ENCODE measurements at places on chromosomes 12 and 14.

GRCh38 chr12:131087991-131088700 lies 134.4 kb downstream of the ADGRD1 start:
- no peak for DNase-seq

- DNase-seq, result no peak
Measured at GRCh38 chr14:39433452-39433813, 1.2 kb upstream of the FBXO33 start.

DNA sequence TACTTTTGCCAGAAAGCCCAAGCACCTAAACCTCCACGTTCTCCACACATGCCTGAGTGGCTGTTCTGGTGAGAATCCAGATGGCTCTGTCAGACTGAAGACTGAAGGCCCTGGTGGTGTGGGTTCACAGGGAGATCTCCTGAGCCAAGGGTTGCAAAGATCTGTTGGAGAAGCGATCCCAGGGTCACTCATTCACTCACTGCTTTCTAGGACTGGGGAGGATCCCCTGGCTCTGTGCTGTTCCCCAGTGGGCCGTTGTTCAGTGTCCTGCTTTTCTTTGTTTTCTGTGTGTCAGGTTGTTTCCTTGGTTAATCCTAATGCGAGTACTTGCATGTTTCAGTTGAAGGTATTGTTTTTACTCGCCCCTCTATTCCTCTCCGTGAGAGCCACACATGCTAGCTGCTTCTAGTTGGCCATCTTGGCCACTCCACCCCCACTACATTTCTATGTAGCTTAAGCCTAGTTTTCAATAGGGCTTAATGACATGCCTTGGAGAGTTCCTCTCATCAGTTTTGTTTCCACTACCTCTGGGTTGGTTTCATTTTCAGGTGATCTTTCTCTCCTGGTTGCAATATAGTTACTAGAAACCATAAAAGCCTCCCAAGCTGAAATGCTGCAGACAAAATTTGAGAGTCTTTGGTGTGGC lies 144.5 kb upstream of the SLC38A2 start:
- no peak for DNase-seq

GRCh38 chr14:95328729-95329503 lies 9.2 kb upstream of the CLMN start:
- DNase-seq, result no peak

DNA sequence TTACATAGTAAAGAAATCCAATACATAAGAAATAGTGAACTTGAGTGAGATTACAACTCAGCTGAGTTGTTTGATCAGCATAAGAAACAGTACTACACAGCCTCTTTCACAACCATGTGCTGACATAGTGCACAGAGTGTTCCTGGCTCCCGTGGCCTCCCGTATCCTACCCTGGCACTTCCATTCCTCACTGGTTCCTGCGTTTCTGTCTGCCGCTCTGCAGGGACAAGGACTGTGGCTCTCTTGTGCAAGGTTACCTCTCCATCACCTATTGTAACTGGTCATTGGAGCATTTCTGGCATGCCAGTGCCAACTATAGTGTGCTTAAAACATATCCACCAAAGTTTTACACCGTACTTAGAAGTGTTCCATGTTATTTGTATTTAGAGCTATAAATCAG lies 46.3 kb upstream of the PCED1B start:
- no peak for DNase-seq

DNA sequence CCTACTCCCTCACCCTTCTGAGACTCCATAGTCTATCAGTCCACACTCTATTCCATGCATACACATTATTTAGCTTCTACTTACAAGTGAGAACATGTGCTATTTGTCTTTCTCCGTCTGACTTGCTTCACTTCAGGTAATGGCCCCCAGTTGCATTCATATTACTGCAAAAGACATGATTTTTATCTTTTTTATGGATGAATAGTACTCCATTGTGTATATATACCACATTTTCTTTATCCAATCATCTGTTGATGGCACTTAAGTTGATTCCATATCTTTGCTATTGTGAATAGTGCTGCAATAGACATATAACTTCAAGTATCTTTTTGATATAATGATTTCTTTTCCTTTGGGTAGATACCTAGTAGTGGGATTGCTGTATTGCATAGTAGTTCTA lies 171.8 kb downstream of the DACT1 start:
- no peak for DNase-seq

- DNase-seq, result no peak
Measured at GRCh38 chr14:76676539-76676938, 84.7 kb upstream of the VASH1 start.

DNA sequence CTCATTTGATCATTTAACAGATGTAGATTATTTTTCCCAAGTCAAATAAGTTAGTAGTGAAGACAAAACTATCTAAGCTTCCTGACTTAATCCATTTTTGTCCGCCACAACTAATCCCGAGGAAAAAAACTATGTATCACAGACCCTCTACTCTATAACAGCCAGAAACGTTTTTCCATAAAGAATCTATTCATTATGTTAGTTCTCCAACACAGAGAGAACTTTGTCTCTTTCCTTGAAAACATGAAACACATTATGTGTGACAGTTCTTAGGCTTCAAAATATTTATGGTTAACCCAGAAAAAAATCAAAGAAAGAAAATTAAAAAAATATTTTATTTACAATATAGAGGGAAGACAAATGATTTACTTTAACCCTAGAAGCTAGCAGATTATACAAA lies 100.1 kb downstream of the PLEKHG7 start:
- DNase-seq, result no peak

GRCh38 chr12:96687719-96688118 lies 198.3 kb downstream of the CFAP54 start:
- no peak for DNase-seq

Data from NCI-H1048 (cell line).